ENCODE measurements at places on chromosomes 3 and 15.

- DNase-seq: no peak
These were observed 231.1 kb upstream of the DPH6 start for GRCh38 chr15:35777061-35777460.

GRCh38 chr3:11583235-11583634 is 60.5 kb downstream of the VGLL4 start:
- DNase-seq: no peak

DNA sequence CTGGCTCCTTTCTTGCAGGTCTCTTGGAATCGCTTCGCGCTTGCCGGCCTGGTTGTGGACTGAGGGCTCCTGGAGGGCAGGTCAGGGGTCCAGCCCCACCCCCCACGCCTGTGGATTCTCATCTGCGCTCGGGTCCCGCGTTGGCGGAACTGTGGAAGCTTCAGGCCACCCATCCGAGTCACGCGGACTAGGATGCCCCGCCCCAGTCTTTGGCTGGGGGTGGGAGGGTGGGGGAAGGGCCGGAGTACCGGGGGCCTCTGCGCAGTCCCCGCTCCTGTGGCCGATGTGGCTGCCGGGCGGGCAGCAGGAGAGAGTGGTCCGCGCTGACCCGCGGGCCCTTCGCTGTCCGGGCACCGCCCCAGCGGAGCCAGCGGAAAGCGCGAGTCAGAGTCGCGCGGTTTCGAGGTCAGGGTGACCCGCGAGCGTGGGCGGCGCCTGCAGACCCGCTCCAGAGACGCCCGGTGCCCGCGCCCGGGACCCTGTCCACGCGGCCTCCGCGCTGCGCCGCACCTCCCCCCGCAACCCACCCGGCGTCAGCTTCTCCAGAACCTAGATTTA is 114.2 kb downstream of the KLF13 start:
- peak; percentile 47 for DNase-seq

DNA sequence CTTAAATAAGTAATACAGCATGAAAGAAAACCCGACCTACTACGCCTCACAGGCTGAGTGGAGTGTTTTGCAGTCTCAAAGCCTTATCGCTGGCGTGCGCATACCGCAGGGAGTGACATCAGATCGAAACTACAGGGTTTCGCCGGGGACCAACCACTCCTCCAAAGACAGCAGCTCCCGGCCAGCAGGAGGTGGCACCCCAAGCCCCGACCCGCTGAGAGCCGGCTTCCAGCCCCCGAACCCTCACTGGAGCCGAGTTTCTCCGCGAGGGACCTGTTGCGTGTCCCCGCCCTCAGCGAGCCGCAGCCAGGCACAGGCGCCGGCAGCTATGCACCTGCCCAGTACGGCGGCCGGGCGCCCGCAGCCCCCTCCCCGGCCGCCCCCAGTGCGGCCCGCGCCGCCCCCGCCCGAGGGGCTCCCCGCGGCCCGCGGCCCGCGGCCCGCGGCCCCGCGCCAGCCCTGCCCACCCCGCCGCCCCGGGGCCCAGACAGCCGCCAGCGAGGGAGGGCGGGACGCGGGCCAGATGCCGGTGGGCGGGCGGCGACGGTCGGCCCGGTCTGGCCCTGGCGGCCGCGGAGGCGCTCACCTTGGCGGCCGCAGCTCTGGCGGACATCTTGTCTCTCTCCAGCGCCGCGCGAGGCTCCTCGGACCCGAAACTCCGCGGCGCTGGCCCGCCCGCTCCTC is 710 bp downstream of the TJP1 start:
- DNase-seq: peak; percentile 8

DNA sequence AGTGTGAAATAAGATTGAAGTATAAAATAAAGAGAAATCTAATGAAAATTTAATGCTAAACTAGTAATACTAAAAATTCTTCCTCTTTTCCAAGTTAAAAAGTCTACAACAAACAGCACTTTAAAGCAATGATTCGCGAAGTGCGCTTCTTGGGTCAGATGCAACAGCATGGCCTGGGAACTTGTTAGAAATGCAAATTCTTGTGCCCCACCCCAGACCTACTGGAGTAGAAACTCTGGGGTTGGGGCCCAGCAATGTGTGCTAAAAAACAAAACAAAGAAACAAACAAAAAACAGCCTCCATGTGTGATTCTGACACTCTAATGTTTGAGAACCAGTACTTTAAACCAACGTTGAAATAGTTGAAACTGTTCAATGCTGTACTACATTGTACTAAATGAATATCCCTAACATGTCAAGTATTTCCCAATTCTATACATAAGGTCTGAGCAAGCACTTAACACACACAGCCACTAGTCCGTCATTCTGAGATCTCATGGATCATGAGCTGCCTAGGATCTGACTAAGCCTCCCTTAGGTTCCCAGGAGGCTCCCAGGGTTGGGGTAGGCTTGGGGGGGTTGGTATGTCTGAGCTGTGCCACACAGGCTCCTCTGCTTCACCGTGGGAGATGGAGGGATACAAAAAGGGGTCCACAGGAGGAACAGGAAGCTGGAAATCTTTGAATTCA is 6.1 kb downstream of the RASGRP1 start:
- no peak for DNase-seq

DNA sequence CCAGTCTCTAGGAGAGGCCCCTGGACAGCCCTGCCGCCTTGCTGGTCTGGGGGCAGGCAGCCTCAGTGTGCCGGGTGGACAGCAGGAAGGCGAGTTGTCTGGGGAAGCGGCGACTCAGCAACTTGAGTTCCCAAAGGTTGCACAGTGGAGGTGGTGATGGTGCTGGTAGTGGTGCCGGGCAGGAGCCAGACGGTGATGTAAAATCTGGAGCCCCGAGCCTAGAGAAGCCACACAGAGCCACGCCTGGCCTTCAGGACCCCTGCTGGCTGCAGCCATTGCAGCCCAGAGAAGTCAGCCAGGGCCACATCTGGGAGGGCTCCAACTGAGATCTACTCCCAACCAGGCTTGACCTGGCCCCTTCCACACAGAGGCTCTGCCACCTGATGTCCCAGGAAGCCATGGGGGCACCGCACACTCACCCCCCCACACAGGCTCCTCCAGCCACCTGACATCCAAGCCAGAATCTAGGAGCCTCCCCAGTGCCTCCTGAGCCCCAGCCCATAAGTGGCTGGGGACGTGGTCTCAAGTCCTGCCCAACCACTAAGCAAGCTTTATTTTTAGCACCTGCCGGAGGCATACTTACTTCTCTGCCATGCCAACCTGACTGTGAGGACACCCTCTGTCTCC is 8.8 kb downstream of the C3orf22 start:
- DNase-seq: no peak

DNA sequence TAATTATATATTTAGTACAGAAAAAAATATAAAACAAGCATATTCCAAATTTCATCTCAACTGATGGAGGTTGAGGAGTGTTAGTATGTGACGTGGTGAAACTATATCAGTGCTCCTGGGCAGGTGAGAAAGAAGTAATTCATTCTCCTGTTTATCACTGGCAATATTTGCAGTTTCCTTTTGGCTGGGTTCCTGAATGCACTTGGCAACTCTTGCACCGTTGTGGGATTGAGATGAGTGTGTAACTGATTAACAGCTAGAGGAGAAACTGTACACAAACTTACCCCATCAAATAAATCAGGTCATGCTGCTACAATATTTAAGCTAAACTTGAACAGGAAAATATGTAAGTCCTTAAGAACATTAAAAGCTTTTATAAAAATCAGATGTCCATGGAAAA is 2.1 kb upstream of the ATP13A4 start:
- DNase-seq: no peak

DNA sequence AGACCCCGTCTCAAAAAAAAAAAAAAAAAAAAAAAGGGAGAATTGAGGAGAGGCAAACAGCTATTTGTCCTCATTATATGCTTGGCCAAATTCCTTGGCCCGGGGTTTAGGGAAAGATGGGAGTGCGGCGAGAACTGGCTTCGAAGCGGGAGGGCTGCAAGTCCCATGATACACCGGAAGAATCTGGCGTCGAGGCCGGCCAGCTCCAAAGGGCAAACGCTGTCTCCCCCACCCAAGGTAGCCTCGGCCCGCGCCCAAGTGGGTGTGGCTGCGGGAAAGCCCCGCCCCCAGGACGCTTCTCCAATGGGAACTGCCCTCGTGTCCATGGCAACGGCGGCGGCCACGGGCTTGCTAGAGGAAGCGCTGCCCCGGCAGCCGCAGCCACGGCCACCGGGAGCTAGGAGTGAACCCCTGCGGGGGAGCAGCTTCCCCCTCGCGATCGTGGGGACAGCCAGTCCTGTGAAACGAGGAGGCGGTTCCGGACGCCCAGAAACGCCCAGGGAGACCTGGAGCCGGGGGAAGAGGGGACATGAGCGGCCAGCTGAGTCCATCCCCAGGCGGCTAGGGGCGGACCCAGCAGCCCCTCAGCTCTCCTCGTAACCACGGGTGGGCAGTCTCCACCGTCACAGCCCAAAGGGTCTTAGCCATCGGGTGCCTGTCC is at the start of gene TTLL13:
TSS of gene TTLL13 (plus strand) at position 354 of the 661 bp plus-strand sequence. CDS start 1,075 bp downstream, outside the sequence.
- DNase-seq: peak; percentile 70

DNA sequence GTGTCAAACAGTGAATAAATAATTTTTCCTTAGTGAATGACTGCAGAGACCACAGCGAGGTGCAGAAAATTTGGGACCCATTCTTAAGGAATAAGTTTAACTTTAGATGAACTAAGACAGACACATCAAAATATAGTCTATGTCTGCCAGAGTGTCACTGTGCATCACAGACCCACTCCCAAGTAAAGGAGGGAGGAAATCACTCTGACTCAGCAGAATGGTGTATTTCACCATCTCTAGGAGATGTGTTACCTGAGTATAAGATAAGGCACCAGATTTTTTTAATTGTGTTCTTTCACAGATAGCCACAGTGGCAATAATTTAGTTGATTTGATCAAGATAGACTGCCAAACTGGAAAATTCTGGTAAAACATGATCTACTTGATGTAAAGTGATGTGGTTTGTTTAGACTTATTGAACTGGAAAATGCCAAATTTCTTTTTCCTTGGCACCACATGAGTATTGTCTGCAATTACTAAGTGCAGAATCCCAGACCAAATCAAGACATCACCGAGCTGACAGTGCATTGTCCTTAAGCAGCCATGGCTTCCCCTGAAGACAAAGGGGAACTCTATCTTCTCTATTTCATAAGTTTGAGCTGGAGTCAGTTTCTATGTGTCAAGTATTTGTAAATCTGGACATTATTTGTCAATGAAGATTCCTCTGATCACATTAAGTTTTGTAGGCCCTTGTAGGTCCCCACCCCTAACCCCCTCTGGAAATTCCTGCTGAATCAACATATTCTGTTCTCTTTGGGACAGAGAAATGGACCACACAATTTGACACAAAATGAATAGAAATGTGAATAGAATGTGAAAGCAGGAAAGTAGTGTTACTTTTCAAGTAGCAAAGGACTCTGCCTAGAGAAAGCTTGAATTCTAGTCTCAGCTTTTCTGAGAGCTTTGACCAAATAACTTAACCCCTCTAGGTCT is 47.6 kb downstream of the TIPARP start:
- DNase-seq: no peak

Data from stimulated activated CD4-positive, alpha-beta T cell treated with anti-CD3 and anti-CD28 coated beads, Interleukin-2, amount 100 ng/mL, for 48 hours (primary cell).